ENCODE measurements at places on chromosomes 1 and 21.
A peak's percentile ranks its signal among the peaks of the same experiment; 100 is the strongest.

- peak; percentile 58 for DNase-seq
Observed at GRCh38 chr1:241202401-241202800, 154.6 kb downstream of the RGS7 start.

DNA sequence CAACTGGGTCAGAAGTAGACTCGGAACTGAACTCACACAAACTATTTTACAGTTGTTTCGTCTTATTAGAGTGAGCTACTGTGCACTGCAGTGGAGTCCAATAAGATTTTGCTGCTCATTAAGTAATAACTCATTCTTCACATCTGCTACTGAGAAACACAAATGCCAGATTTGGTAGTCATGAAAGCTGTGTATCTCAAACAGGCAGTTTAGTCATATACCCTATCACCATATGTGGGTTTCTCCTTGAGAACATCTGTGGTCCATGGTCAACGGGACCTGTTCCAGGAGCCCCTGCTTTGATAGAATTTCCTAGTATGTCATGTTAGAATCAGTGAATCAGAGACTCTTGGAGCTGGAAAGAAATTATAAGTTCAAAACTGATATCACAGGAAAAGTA, 60.4 kb downstream of the ALG14 start:
- no peak for DNase-seq

GRCh38 chr1:235402457-235403200, 35.4 kb downstream of the TBCE start:
- DNase-seq, result no peak

- DNase-seq, result no peak
Observed at GRCh38 chr1:185318431-185319138, 1.5 kb upstream of the IVNS1ABP start.

DNA sequence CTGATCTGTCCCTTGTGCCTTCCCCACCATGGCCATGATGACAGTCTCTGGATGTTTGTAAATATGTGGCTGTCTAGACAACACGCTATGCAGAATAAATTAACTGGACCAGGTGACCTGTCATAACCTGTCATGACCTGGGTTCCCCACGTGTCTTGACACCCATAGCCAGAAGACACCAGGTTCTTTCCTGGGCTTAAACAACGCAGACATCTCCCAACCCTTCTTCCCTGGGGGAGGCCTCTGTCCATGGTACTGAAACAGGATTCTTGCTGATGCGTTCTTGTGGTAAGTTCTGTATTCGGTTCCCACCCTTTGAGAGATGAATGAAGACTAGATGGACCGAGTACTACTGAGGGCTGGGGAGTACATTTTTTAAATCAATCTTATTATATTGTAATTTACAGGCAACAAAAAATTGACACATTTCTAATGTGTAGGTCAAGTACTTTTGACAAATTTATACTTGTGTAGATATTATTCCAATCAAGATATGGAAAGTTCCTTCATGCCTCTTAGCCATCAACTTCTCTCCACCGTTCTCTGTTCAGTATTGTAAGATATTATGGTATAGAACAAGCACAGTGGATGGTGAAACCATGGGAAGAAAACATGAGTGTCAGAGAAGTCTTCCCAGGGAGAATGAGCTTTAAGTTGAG, 738.8 kb downstream of the PTPRU start:
- peak; percentile 75 for DNase-seq

DNA sequence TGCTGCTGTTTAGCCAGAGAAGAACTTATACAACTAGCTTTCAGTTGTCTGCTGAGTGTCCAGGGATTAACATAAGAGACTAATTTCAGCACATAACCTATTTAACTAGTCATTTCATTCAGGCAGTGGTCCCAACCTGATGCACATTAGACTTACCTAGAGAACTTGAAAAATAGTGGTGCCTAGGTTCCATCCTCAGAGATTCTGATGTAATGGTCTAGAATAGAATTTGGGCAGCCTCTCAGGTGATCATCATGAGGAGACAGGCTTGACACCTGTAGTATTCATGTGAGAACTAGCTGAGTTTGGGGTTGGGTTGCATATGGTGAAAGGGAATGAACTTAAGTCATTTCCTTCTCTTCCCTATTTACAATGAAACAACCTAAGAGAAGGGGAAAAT, 24.8 kb downstream of the CNST start:
- no peak for DNase-seq

DNA sequence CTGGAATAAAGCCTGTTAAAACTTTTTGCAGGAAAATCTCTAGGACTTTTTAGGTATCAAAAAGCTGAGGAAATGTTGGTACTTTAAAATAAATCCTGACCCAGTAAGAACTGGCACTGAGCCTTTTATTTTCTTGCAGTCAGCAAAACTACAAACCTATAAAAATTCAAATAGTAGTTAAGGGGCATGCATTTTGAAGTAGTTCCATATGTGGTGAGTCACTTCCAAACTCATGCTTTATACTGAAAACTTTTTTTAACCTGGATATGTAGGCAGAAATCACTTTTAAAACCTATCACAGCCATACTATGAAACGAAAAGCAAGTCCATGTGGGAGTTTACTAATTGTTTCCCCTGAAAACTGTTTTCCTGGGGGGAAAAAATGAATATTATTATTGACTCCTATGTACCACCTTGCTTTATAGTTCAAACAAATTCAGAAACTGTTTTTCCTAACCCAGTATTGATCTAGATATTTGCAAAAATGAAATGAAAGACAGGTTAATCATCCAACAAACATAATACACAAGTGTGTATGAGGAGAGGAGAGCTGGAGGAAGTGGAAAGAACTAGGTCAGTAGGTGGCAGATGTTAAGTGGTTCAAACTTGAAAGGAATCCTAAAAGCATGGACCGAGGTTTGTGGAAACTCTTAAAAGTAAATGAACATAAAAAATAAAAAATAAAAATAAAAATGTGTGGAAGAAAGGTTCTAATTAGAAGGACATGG, 30.5 kb downstream of the NRIP1 start:
- no peak for DNase-seq

- no peak for DNase-seq
Observed at GRCh38 chr21:15063081-15063813, 1.6 kb downstream of the NRIP1 start.

DNA sequence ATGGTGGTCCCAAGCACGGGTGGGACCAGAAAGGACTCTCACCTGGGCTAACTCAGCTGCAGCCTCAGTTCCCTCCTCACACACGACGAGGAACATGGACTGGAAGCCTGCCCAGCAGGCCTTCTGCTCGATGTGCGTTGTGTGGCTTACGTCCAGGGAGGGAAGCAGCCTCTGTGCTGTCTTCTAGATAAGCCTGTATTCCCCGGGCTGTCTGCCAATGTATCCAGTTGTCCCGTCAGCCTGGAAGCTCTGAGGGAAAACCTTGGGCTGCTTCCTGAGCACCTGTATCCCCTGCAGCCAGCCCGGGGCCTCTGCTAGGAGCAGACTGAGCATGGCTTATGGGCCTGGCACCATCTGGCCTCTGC, 10.5 kb downstream of the PCSK9 start:
- no peak for DNase-seq

DNA sequence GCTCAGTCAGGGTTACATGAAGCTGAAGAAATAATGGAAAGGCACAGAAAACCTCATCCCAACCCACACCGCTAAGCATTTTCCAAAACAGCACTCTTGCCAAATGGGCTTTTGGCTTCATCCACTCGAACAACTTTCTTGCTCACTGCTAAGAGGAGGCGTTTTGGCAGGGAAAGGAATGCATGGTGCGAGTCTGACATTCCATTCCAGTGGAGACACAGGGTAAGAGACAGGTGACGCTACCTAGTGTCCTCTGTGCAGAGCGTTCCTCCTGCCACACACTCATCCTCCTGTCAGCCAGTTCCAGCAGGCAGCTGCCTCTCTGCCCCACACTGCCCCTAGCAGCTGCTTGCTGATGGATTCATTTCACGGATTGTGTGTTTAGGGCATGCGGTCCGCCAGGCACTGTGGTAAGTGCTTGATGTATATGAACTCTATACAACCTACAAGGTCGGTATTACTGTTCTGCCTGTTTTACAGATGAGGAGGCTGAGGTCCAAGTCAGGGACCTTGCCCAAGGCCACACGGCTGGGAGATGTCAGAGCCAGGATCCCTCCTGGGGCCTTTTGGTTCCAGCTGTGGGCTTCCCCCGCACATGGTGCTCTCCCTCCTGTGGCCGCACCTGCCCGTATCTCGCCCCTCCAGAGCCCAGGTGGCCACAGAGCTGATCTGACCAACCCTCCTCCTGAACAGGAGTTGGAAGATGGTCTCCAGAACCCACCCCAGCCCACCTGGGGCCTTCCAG, 25.7 kb upstream of the BACE2 start:
- peak; percentile 9 for DNase-seq

GRCh38 chr1:86339014-86339812, 56.9 kb downstream of the ODF2L start:
- DNase-seq, result no peak

GRCh38 chr1:159826441-159827101, at the start of gene SLAMF8:
SLAMF8 (plus strand) TSS chr1:159826873; CDS start chr1:159826899, 26 bp downstream.
- DNase-seq, result no peak

DNA sequence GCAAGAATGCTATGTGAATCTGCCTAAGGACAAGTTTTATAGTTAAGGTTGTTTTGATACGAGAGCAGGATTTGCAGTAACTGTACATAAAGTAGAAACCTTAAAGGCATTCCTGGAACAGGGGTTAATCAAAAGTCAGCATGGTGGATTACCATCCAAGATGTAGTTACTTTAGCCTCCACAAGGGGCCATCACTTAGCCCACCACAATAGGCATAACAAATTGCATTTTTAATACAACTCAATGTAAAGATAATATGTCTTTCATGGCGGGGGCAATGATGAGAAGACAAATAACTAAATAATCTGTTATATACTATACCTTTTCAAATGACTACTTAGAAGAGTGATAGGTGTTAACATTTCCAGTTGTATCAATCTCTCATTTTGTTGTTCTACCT, 611.2 kb upstream of the ADGRL4 start:
- peak; percentile 31 for DNase-seq

DNA sequence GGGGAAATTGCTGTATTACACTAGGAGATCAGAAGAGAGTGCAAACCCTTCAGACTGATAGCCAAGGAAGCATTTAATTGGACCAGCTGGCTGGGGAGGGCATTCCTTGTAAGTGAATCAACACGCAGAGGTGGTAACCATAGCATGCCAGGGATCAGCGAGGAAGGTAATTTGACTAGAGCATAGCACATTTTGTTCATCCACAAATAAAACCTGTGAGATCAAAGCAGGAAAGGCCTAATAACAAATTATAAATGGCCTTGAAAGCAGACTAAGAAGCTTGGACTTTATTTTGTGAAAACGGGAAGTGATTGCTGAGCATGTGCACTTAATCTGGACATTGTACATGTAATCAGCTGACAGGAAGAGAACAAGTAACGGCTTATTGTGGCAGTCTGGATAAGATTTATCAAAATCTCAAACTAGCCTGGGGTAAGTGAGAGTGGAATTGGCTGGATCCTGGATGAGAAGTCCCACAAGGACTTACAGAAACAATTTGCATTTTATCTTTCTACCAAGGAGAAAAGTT, 11.7 kb upstream of the CD55 start:
- peak; percentile 35 for DNase-seq

GRCh38 chr21:39288987-39289386, 24.4 kb downstream of the BRWD1 start:
- DNase-seq, result no peak

- DNase-seq, result no peak
Observed at GRCh38 chr1:19418503-19418971, 66.8 kb downstream of the CAPZB start.

- no peak for DNase-seq
Observed at GRCh38 chr1:201708085-201708512, 120.9 kb upstream of the IPO9 start.

DNA sequence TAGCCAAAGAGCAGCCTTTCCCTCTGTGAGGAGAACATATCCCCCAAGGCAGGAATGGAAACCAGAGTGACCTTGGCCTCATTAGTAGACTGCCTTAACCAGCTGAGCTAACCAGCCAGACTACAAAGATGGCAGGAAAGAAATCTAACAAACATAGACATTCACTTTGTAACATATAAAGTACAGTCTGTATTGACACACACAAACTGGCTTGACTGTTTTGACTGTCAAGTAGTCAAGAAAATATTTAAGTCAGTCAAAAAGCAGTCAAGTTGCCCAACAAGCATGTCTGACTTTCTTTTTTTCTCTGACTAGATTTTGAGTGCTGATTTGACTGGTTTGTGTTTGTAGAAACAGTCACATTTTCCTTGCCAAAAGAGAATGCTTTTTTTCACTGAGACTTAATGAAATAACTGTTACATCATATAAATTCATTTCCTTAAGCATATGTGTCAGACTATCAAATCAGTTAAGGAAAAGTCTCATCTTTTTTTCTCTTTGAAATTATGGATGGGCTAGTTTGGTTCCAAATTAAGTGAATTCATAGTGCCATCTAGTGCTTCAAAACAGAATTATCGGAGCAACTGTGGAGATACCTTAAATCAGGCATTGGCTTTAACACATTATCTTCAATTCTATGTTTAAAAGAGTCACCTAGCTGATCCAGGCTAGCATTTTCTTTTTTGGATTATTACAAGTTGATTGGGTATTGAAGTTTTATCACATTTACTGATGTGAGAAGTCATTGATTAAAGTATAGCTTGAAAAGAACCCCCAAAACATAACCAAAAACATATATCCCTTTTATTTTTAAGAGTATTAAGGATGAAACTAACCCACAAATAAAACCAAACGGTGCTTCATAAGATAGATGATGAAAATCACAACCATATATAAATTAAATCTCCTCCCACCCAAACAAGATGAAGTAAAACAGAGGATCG, 75.0 kb downstream of the ATP6V1G3 start:
- DNase-seq, result peak; percentile 78

DNA sequence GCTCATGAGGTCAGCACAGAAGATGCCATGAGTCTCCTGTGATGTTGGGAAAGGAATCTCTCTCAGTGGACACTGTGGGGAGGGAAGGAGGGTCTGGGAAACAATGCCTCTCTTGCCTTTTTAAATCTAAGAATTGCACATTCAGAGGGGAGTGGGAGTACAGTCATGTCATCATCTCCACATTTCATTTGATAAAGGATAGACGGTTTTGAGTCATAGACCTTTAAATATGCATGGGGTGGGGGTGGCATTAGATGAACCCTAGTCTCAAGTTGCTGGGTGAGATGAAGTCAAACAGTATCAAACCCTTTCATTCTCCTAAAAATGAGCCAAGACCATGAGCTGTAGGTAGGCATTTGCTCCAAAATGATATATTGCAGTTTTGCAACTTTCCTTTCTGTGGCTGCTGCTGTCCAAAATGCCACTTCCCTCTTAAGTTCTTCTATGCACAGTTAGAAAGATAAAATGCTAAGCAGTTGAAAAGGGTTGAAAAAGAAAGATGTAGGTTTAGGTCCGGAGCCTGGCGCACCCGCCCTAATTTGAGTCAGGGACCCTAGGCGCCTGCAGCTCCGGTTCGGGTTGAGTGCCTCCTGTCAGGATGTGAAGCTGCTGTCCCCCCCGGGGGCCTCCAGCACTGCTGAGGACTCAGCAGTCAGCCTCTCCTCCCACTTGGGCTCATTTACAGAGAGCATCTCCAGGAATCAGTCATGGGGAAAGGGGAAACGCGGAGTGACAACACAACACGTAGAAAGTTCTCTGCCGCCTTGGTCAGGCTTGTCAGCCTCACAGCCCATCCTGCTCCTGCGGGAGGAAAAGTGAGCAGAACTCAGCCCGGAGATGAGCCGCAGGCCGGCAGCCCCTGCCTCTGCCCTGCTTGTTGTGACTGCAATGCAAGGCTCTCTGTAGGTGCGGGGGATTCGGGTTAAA, 479.3 kb upstream of the RUNX1 start:
- DNase-seq, result no peak

GRCh38 chr1:9758559-9759121, 65.1 kb downstream of the CLSTN1 start:
- DNase-seq, result no peak

Data from GM23338 (cell line).